H4 (cell line): ENCODE measurements at places on chromosomes 6 and 20. TPM values are rescaled to one million over a fixed set of nuclear protein-coding genes. Genes with fewer than 3 reads are reported as not detected.

C6orf132 gene
- total RNA-seq, result not detected in 2 replicates

BMP6 gene
- 2.1 and 2.8 TPM in 2 replicates for total RNA-seq

PSORS1C1 gene
- 0.06 and 0.35 TPM in 2 replicates for total RNA-seq

SIRPG gene
- not detected in 2 replicates for total RNA-seq

TFAP2C gene
- 6.2 and 7.2 TPM in 2 replicates for total RNA-seq

RSPH9 gene
- not detected in 2 replicates for total RNA-seq

LY6G5C gene
- 0.97 TPM in 1 of 2 replicates, not detected in the other for total RNA-seq

ARMH2 gene
- not detected in 2 replicates for total RNA-seq

GNAS-AS1 gene
- 1.5 and 3.0 TPM in 2 replicates for total RNA-seq

IL17F gene
- not detected in 2 replicates for total RNA-seq

CFAP61 gene
- 0.62 TPM in 1 of 2 replicates, not detected in the other for total RNA-seq

MYT1 gene
- total RNA-seq, result 0.27 and 1.5 TPM in 2 replicates

MYCT1 gene
- total RNA-seq, result not detected in 2 replicates

TUBB2B gene
- total RNA-seq, result 5.1 and 6.6 TPM in 2 replicates

PHACTR3 gene
- 0.29 TPM in 1 of 2 replicates, not detected in the other for total RNA-seq

OR2B6 gene
- total RNA-seq, result not detected in 2 replicates

BFSP1 gene
- total RNA-seq, result 8.2 and 12.3 TPM in 2 replicates

BHLHE23 gene
- not detected in 2 replicates for total RNA-seq

MTO1 gene
- total RNA-seq, result 17.0 and 17.4 TPM in 2 replicates

SYCP2 gene
- 0.23 and 2.1 TPM in 2 replicates for total RNA-seq

PAQR8 gene
- total RNA-seq, result 3.8 and 4.5 TPM in 2 replicates

HTR1E gene
- not detected in 2 replicates for total RNA-seq

FOXA2 gene
- total RNA-seq, result 0.80 and 1.6 TPM in 2 replicates

SLC22A2 gene
- total RNA-seq, result not detected in 2 replicates

RNASET2 gene
- 9.8 and 19.8 TPM in 2 replicates for total RNA-seq
